CD8-positive, alpha-beta memory T cell (primary cell): ENCODE measurements at places on chromosomes 5 and 9. TPM values are rescaled to one million over a fixed set of nuclear protein-coding genes. Genes with fewer than 3 reads are reported as not detected.

Gene SSBP2
- 9.2 TPM for total RNA-seq

Gene SLC6A18
- total RNA-seq: not detected

Gene PCDHB3
- not detected for total RNA-seq

Gene SGCD
- total RNA-seq: 0.11 TPM

Gene GARIN3
- 0.29 TPM for total RNA-seq

Gene PIP5KL1
- 1.4 TPM for total RNA-seq

Gene EDIL3
- total RNA-seq: not detected

Gene ARRDC3
- total RNA-seq: 30.3 TPM

Gene ACSL6
- 21.8 TPM for total RNA-seq
